ENCODE measurements at places on chromosomes 16 and 17.

- no peak for DNase-seq
These were observed 20.9 kb downstream of the SMIM36 start for GRCh38 chr17:55490376-55490775.

DNA sequence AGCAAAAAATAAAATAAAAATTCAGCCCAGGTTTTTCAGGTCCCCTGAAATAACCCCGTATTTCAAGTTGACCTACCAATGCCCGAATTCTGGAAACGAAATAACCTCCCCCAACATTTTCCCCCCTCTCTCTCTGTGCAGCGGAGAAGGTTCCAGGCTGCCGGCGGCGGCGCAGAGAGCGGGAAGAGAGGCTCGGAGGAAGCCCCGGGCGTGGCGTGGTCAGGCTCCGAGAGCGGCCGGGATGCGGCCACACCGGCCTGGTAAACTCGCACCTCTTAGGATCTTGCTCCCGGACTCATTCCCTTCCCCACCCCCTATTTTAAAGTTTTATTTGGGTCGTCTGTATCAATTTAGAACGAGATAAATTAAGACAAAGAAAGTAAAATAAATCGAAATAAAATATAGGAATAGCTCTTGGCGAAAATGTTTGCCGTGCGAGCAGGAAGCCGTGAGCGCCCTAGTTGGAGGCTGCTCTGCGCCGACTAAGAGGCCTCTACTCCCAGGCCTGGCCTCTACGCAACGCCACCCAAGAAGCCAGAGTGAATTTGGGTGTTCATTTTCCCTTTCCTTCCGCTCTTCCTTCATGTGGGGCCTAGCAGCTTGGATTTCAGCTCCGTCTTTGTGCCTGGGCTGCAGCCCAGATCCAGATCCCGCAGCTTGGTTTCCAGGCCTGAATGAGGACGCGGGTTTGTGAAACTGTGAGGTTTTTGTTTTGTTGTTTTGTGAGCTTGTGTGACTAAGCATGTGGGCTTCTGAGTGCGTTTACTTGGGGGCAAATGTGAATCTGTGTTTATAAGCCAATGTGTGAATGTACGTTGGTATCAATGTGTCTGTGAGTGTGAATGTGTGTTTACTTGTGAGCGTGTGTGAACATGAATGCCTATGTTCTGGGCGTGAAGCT, 1.5 kb upstream of the HOXB6 start:
- no peak for DNase-seq

DNA sequence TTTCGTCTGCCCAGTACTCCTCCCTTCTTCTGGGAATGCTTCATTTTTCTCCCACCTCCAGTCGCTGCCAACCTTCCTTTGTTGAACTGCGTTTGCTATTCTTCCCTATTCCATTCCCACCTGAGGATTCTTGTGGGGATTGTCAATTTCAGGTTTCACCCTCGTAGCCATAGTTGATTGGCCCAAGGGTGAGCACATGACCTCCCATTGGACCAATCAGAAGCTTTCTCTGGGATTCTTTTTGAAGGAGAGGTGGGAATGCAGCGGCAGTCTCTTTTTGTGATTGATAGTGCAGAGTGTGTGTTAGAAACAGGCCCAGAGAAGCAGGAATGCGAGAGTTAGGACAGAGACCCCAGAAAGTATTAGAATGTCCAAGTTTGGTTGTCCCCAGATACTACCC, 49.1 kb upstream of the GPRC5B start:
- no peak for DNase-seq

- DNase-seq: peak; percentile 31
These were observed 82.8 kb downstream of the MYH13 start for GRCh38 chr17:10290041-10290440.

DNA sequence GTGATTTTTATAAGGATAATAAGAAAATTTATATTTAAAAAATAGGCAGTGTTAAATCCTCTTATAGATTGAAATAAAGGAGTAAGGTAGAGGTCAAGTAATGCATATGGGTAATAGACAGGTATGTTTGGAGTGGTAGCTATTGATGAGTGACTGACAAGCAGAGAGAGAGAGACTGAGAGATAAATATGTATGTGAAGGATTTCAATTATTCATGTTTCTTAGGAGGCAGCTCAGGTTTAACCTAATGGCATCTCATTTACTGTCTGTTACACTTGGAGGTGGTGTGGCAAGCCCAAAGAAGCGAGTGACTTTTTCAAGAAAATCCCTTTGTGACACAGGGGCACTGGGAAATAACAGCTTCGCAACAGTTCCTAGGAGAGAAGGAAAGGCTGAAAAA, 120.2 kb downstream of the KIF2B start:
- DNase-seq: no peak

DNA sequence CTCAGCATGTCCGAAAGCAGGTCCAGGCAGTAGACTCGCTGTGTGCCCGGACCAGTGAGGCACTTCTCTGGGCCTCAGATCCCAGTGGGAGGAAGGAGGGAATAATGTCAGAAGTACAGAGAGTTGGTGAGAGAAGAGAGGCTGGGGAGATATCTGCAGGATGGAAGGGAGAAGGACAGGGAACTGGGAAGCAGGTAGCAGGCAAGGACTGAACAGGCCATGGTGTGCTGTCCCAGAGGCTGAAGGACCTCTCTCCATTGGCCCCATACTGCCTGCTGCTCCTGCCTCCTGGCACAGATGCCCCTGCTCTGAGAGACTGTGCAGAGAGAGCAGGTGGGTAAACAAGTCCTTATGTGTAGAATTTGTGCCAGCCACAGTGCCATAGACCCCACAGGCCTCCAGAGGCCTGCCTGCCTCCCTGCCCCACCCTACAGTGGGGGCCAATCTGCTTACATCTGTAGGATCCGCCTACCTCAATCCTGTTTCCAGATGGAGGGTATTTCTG, 34.2 kb upstream of the CRHR1 start:
- DNase-seq: no peak

DNA sequence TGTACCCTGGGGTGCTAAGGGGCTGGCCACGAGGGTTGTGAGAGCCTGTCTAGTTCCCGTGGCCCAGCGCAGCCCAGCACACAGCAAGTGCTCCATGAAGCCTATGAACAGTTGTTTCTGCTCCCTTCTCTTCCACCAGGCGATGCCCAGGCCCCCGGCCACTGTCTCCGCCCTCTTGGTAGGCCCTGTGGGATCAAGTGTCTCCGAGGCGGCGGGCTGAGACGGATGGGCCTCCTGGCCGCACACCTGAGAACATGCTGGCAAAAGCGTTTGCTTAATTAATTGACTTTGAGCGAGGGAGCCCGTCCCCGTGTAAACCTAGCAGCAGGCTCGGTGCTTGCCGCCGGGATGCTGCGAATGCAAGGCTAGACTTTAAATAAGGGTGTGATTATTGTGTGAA, 129.7 kb upstream of the GSE1 start:
- no peak for DNase-seq

GRCh38 chr16:62445909-62446308, 409.7 kb upstream of the CDH8 start:
- DNase-seq: no peak

GRCh38 chr17:2503627-2504026, 8.1 kb downstream of the METTL16 start:
- DNase-seq: no peak

DNA sequence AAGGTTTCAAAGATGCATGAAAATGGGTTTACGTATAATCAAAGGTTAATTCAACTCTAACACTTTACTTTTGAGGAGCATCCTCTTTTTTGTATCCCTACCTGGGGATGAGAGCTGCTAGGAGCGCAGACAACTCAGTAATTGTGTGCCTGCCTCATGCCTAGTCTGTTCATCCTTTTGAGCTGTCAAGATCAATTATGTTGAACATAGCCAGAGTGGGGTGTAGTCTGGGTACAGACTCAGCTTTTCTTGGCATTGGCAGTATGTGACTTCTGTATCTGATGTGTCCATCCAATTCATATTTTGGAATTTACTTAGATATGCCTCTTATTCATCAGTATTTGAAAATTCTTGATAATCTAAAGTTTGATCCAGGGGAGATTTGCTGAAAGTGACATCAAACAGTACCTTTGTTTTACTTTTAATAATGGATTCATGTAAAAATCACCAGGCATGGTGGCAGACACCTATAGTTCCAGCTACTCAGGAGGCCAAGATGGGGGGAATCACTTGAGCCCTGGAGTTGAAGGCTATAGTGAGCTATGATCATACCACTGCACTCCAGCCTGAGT, 24.1 kb downstream of the PRKCA start:
- DNase-seq: no peak

Data from fibroblast of mammary gland (primary cell).